ENCODE measurements at places on chromosomes 12 and 14.

GRCh38 chr14:64806202-64806861, 73.4 kb downstream of the SPTB start:
- no peaks in the 10 kb centered on the region for H3K4me1 ChIP-seq
- H3K4me3 ChIP-seq: no peak overlapping the region
- H3K27ac ChIP-seq: no peak overlapping the region
- no peaks in the 10 kb centered on the region for H3K36me3 ChIP-seq
- DNase-seq: no peak

DNA sequence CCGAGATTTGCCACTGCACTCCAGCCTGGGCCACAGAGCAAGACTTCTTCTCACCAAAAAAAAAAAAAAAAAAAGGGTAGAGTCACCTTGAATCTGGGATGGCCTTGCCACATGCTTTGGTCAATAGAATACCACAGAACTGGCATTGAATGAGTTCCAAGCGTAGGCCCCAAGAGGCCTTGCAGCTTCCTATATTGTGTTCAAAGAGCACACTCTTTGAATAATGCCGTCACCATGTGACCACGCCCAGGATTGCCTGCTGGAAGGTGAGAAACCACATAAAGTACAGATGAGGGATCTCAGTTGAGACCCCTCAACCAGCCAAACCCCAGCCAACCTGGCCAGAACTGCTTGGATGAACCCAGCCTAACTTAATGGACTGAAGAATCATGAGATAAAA, 239.2 kb upstream of the AMIGO2 start:
- no peaks in the 10 kb centered on the region for H3K36me3 ChIP-seq
- H3K4me1 ChIP-seq: peaks cover 4% of the 10 kb centered on the region
- no peak overlapping the region for H3K4me3 ChIP-seq
- peak; percentile 34 for DNase-seq

DNA sequence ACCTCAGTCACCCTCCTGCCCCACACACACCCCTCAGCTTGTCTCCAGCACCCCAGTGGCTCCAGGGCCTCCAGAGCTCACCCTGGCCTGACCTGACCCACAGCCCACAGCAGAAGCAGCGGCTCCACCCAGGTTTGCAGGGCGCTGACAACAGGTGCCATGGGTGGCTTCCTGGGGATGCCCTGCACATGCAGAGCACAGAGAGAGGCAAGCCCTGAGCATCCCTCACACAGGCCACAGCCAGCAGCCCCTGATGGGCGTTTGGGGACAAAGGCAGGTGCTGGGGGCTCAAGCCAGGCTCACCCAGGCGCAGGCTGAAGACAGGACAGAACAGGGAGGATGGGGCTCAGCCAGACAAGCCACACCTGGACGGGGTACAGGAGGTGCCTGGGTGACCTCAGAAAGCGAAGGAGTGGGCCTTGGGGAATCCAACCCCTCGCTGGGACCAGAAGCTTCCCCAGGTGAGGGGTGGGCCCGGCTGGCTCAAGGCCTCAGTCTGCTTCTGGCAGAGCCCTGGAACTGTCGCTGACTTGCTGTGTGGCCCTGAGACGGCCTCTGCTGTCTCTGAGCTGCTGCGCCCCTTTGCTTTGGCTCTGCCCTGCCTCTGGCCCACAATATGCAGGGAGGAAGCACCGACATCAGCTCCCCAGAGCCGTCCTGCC, 10.6 kb downstream of the ARL6IP4 start:
- H3K4me1 ChIP-seq: no peaks in the 10 kb centered on the region
- no peak overlapping the region for H3K4me3 ChIP-seq
- H3K27me3 ChIP-seq: no peaks in the 10 kb centered on the region
- no peaks in the 10 kb centered on the region for H3K36me3 ChIP-seq
- no peak for DNase-seq

- H3K36me3 ChIP-seq: no peaks in the 10 kb centered on the region
- no peak for DNase-seq
Observed at GRCh38 chr14:65179918-65180724, 77.8 kb upstream of the MAX start.

GRCh38 chr14:99968191-99968920, 96.9 kb upstream of the EVL start:
- H3K36me3 ChIP-seq: no peaks in the 10 kb centered on the region
- DNase-seq: no peak
- no peak overlapping the region for H3K4me3 ChIP-seq
- peaks cover 4% of the 10 kb centered on the region for H3K27me3 ChIP-seq

GRCh38 chr12:106942775-106943174, 12.9 kb upstream of the TMEM263 start:
- no peak overlapping the region for H3K27ac ChIP-seq
- no peaks in the 10 kb centered on the region for H3K27me3 ChIP-seq
- DNase-seq: no peak
- no peaks in the 10 kb centered on the region for H3K4me1 ChIP-seq
- no peaks in the 10 kb centered on the region for H3K36me3 ChIP-seq

GRCh38 chr14:101301011-101301410, 260.3 kb upstream of the DIO3 start:
- H3K27ac ChIP-seq: no peak overlapping the region
- no peak overlapping the region for H3K4me3 ChIP-seq
- H3K27me3 ChIP-seq: peaks cover 12% of the 10 kb centered on the region
- no peaks in the 10 kb centered on the region for H3K36me3 ChIP-seq
- no peak for DNase-seq

- H3K4me3 ChIP-seq: no peak overlapping the region
- H3K36me3 ChIP-seq: no peaks in the 10 kb centered on the region
- H3K27me3 ChIP-seq: no peaks in the 10 kb centered on the region
- H3K4me1 ChIP-seq: no peaks in the 10 kb centered on the region
- no peak overlapping the region for H3K27ac ChIP-seq
Observed at GRCh38 chr14:79961197-79961596, 250.1 kb downstream of the DIO2 start.

DNA sequence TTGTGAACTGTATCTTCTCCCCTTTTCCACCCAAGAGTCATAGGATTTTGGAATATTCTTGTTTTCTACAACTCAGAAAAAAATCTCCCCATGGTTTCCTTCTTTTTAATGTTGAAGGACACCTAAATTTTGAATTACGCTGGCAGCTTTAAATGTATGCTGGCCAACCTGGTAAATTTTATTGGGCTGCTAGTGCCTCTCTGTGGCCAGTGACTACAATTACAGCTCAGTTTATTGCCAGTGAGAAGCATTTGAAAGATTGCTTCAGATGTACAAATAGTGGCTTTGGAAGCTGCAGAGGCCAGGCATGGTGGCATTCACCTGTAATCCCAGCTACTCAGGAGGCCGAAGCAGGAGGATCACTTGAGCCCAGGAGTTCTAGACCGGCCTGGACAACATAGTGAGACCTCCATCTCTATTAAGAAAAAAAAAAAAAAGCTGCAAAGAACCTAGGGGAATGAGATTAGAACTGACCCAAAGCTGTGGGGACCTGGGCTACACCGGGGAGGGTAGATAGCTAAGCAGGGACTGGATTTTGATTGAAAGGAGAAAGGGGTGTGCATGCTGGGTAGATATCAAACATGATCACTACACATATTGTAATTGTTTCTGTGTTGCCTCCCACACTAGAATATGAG, 7.6 kb upstream of the RAB21 start:
- H3K27ac ChIP-seq: no peak overlapping the region
- H3K4me3 ChIP-seq: no peak overlapping the region

DNA sequence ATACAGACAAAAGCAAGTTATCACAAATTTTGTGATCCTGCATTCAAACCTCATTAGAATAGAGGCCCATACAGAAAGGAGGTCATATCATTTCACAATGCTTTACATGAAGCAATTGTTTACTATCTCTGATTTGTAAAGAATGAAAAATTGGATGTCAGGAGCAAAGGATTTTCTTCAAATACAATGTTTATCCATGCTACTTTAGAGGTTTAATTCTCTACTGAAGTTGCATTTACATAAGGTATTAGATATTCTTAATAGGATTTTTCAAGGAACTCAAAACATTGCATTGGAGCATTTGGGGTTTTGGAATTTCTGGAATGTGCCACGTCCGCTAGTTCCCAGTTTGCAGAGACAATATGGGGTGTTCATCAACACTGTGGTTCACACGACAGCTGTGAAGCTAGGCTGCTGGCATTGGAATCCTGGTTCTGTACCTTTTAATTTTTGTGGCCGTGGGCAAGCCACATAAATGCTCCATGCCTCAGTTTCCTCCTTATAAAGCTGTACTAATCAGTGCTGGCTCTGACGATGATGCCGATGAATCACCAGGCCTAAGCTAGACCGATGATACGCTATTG, 174.8 kb downstream of the APAF1 start:
- H3K27me3 ChIP-seq: peaks cover 8% of the 10 kb centered on the region
- no peaks in the 10 kb centered on the region for H3K4me1 ChIP-seq
- no peak overlapping the region for H3K27ac ChIP-seq
- no peak overlapping the region for H3K4me3 ChIP-seq
- no peaks in the 10 kb centered on the region for H3K36me3 ChIP-seq
- DNase-seq: no peak

- H3K4me1 ChIP-seq: peaks cover 20% of the 10 kb centered on the region
- DNase-seq: no peak
- H3K27me3 ChIP-seq: no peaks in the 10 kb centered on the region
- peak overlapping the region; percentile 71 for H3K27ac ChIP-seq
Observed at GRCh38 chr14:34713122-34713680, 1.2 kb downstream of the CFL2 start.

DNA sequence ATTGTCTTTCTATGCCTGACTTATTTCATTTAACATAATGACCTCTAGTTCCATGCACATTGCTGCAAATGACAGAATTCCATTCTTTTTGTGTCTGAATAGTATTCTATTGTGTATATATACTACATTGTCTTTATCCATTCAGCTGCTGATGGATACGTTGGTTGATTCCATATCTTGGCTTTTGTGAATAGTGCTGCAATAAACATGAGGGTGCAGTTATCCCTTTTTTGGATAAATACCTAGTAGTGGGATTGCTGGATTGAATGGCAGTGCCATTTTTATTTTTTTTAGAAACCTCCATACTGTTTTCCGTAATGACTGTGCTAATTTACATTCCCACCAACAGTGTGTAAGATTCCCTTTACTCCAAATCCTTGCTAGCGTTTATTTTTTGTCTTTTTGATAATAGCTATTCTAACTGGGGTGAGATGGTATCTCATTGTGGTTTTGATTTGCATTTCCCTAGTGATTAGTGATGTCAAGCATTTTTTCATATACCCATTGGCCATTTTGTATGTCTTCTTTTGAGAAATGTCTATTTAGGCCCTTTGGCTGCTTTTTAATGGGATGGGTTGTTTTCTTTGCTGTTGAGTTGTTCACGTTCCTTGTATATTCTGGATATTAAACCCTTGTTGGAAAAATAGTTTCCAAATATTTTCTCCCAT, 2.3 kb downstream of the OAS2 start:
- no peaks in the 10 kb centered on the region for H3K27me3 ChIP-seq
- no peak overlapping the region for H3K27ac ChIP-seq
- no peaks in the 10 kb centered on the region for H3K36me3 ChIP-seq
- H3K4me3 ChIP-seq: no peak overlapping the region

GRCh38 chr12:55931317-55931779, 386 bp downstream of the DGKA start:
- peaks cover 47% of the 10 kb centered on the region for H3K36me3 ChIP-seq
- peaks cover 64% of the 10 kb centered on the region for H3K4me1 ChIP-seq
- H3K4me3 ChIP-seq: peak overlapping the region; percentile 80
- peak overlapping the region; percentile 96 for H3K27ac ChIP-seq
- H3K27me3 ChIP-seq: no peaks in the 10 kb centered on the region

DNA sequence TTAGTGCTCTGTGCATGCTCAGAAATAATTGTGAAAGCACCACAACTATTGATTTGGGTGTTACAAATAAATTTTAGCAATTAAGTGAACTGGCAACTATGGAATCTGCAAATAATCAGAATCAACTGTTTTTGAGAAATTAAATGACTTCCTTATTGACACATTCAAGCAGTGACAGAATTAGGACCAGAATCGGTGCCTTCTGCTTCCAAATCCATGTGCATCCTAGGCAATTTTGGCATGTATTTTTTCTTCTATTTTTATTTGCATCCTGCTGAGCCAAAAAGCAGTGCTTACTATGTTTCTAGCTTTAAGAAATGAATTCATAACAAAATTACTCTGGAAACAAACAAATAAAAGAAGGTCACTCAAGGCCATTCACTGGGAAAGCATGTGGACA, 408.2 kb downstream of the GXYLT1 start:
- H3K27me3 ChIP-seq: no peaks in the 10 kb centered on the region
- DNase-seq: no peak
- H3K27ac ChIP-seq: no peak overlapping the region
- no peaks in the 10 kb centered on the region for H3K4me1 ChIP-seq

DNA sequence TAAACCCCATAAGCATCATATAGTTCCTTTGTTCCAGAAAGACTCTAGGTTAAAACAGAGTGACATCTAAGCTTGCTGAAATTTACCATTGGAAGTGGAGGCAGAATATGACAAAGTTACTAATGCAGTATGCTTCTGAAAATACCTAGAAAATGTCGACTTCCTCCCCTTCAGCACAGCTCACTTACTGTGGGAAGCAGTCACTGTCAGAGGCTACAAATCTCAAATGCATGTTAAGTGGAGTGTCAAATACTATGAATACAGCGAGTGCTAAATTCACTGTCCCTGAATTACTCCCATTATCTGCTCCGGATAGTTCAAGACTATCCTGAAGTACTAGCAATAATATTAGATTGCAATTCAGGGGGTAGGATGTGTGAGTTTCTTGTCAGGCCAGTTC, 1454.6 kb downstream of the AACS start:
- H3K27ac ChIP-seq: no peak overlapping the region
- no peak for DNase-seq
- no peak overlapping the region for H3K4me3 ChIP-seq
- no peaks in the 10 kb centered on the region for H3K4me1 ChIP-seq
- no peaks in the 10 kb centered on the region for H3K27me3 ChIP-seq

- no peak for DNase-seq
- H3K36me3 ChIP-seq: peaks cover 19% of the 10 kb centered on the region
- H3K27me3 ChIP-seq: no peaks in the 10 kb centered on the region
- H3K4me3 ChIP-seq: peak overlapping the region; percentile 80
- peaks cover 45% of the 10 kb centered on the region for H3K4me1 ChIP-seq
- peak overlapping the region; percentile 94 for H3K27ac ChIP-seq
Observed at GRCh38 chr12:93380480-93381121, 2.9 kb downstream of the NUDT4 start.

DNA sequence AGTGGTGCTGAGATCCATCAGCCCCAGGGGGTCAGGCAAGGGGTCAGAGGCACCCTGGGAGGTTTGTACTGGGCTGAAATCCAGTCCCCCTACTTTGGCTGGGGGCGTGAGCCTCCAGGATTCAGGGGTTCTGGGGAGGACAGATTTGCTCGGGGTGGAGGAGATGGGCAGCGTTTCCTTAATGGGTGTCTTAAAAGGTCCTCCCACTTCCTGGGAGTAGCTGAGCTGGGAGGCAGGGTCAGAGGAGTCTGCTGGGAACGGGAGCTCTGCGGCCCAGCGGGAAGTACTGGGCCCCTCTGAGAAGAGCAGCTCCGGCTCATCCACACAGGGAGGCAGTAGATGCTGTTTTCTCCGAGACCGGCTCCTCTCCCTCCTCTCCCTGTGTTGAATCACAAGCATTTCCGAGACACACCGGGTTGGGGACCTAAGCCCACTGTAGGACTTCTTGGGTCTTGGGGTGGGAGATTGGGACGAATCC, 2.1 kb upstream of the TEX52 start:
- no peaks in the 10 kb centered on the region for H3K27me3 ChIP-seq
- no peak for DNase-seq
- H3K4me1 ChIP-seq: no peaks in the 10 kb centered on the region
- H3K27ac ChIP-seq: no peak overlapping the region
- no peak overlapping the region for H3K4me3 ChIP-seq

GRCh38 chr12:77324763-77325468, 259.5 kb upstream of the E2F7 start:
- DNase-seq: no peak
- H3K4me3 ChIP-seq: no peak overlapping the region
- H3K4me1 ChIP-seq: no peaks in the 10 kb centered on the region
- H3K36me3 ChIP-seq: no peaks in the 10 kb centered on the region

GRCh38 chr14:63705561-63706070, 22.2 kb downstream of the SGPP1 start:
- no peak for DNase-seq
- H3K4me1 ChIP-seq: no peaks in the 10 kb centered on the region
- no peak overlapping the region for H3K27ac ChIP-seq
- no peaks in the 10 kb centered on the region for H3K27me3 ChIP-seq
